Panc1 (cell line): ENCODE measurements at places on chromosomes 1 and 21. TPM values are rescaled to one million over a fixed set of nuclear protein-coding genes. Genes with fewer than 3 reads are reported as not detected.

The GSTM1 gene
- total RNA-seq: not detected

GRCh38 chr1:230113593-230114236 is 46.7 kb downstream of the GALNT2 start:
- no peak for DNase-seq

GRCh38 chr1:230328342-230329015 is 97.7 kb downstream of the PGBD5 start:
- no peak for DNase-seq

DNA sequence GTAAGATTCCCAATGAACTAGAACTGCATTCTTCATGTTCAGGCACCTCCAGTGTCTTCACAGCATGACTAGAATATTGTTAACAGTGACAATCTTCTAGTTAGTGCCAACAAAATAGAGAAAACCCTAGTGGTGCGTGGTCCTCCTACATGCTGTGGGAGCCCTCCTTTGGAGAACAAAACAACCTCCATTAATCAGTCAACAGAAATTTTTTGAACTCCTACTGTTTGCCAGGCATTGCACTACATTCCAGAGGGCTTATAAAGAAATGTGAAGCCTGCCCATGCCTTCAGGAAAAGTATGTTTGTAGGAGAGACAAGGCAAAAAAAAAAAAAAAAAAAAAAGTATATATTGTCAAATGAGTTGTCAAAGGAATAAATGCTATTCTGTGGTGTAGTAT is 252.7 kb downstream of the LRRC40 start:
- no peak for DNase-seq

The NIBAN1 gene
- 6.7 TPM for total RNA-seq

The NUP210L gene
- 0.05 TPM for total RNA-seq

DNA sequence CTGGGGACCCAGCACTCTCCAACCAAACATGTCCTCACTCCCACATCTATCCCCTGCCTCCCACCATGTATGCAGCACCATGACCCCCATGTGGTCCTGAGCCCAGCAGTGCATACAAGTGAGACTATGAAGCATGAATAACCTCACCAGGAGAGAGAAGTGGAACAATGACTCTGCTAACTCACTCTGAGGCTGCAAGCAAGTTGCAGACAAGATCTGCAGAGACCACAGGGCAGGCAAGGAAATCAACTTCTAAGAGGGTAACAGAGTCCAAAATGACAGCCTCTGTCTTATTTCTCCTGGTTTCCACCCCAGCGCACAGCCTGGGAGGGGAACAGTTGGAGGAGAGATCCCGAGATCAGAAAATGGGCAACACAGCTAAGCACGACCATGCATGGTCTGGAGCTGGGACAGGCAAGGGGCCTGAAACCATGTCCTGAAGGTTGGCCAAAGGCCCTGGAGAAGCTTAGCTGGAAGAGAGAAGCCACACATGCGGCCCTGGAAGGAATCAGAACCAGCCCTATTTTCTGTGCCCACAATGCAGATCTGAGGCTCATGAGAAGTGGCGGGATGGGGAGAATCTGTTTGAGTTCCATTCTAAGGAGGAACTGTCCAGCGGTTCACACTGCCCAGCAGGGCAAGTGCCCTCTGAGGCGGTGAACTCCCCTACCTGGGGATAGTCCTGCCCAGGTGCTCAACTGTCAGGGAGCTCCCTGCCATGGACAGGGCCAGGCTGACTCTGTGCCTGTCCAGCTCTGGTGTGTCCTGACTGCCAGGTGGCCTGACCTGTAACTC is 12.5 kb upstream of the REN start:
- DNase-seq: no peak
